ENCODE measurements at places on chromosomes 6 and 20.
A peak's percentile ranks its signal among the peaks of the same experiment; 100 is the strongest.

DNA sequence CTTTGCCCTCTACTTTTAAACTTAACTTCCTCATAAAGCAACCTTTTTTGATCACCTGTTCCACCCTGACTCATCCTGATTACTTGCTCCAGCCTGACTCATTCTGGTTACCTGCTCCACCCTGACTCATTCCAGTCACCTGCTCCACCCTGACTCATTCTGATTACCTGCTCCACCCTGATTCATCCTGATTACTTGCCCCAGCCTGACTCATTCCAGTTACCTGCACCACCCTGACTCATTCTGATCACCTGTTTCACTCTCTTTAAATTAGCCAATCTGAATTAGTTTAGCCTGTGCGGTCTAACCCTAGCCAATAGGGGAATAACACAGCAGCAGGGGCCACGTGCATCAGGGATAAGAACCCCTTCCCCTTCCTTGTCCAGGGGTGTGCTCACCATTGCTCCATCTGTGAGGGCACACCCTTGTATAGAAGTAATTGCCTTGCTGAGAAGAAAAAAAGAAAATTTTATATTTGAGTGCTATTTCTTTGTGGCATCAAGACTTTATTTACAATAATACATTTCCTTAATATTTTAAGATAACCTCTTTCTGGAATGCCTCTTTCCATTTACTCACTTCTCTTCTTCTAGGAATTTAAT is 17.9 kb downstream of the HLA-G start:
- H3K36me3 ChIP-seq: no peaks in the 10 kb centered on the region
- H3K4me3 ChIP-seq: no peak overlapping the region
- H3K4me1 ChIP-seq: peaks cover 15% of the 10 kb centered on the region
- H3K27ac ChIP-seq: no peak overlapping the region
- DNase-seq: no peak
- peaks cover 7% of the 10 kb centered on the region for H3K27me3 ChIP-seq

GRCh38 chr6:24249926-24250325 is 107.9 kb downstream of the DCDC2 start:
- no peaks in the 10 kb centered on the region for H3K4me1 ChIP-seq
- H3K27ac ChIP-seq: no peak overlapping the region
- no peak overlapping the region for H3K4me3 ChIP-seq

DNA sequence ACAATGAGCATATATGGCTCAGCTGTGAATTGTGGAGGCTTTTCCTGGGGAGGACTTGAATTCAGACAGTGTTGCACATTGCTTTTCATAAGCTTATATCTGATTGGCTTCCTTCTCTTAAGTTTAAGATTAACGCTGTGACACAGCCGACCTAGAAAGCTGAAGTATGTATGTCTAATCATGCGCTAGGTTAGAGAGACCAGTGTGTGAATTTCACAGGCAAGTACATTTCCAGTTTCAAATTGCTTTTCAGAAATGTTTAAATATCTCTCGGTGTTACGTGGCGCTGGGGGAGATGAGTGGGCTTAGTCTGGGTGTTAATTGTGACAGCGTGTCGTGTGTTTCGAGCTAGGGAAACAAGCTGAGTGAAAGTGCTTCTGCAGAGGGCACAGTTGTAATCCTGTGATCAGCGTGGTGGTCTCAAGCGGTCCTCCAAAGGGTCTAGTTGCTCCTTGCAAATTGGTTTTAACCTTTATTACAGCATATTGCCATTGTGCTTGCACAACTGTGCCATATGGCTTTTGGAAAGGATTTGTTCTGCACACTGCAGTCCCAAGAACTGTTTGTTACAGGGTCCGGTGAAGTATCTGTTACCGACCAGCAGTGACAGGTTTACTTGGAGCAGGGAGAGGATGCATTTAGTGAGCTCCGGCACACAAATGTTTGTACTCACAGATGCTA is 166.6 kb downstream of the SASH1 start:
- no peaks in the 10 kb centered on the region for H3K36me3 ChIP-seq
- H3K27ac ChIP-seq: no peak overlapping the region
- no peaks in the 10 kb centered on the region for H3K27me3 ChIP-seq
- no peak overlapping the region for H3K4me3 ChIP-seq
- no peaks in the 10 kb centered on the region for H3K4me1 ChIP-seq

DNA sequence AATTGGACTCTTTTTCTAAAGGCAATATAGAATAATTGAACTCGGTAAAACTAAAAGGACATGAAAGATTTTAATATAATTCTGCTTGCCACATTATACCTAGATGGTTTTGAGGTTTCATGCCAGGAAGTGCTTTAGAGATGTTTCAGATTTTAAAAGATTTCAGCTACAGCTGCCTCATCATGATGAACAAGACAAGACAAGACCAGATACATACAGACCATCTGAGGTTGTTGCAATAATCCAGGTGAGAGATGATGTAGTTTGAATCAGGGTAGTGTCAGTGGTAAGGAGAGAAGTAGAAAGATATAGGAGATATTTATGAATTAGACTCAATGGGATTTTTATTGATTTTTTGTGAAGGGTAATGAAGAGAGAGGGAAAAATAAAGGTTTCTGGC is 374.3 kb upstream of the HSF2 start:
- no peak overlapping the region for H3K27ac ChIP-seq
- no peaks in the 10 kb centered on the region for H3K36me3 ChIP-seq
- no peaks in the 10 kb centered on the region for H3K4me1 ChIP-seq
- H3K27me3 ChIP-seq: no peaks in the 10 kb centered on the region
- no peak for DNase-seq
- no peak overlapping the region for H3K4me3 ChIP-seq

DNA sequence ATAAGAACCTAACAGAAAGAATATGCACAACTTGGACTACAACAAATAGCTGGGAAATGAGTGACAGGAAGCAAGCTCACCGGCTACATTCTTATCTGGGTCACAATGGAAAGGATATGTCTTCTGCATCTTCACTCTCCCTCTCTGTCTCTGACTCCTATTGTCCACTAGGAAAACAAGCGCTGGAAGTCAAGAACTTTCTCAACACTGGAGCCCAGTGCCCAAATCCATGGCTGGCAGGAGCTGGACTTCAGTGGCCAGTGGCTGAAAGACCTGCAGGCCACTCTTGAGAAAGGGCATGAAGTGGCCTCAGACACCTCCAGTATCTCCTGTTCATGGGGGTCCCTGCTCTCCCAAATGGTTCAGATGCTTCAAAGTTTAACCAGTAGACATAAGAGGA is 62.0 kb downstream of the FAM50B start:
- H3K27ac ChIP-seq: no peak overlapping the region
- no peak overlapping the region for H3K4me3 ChIP-seq
- peaks cover 24% of the 10 kb centered on the region for H3K4me1 ChIP-seq
- H3K27me3 ChIP-seq: peaks cover 23% of the 10 kb centered on the region
- no peak for DNase-seq

DNA sequence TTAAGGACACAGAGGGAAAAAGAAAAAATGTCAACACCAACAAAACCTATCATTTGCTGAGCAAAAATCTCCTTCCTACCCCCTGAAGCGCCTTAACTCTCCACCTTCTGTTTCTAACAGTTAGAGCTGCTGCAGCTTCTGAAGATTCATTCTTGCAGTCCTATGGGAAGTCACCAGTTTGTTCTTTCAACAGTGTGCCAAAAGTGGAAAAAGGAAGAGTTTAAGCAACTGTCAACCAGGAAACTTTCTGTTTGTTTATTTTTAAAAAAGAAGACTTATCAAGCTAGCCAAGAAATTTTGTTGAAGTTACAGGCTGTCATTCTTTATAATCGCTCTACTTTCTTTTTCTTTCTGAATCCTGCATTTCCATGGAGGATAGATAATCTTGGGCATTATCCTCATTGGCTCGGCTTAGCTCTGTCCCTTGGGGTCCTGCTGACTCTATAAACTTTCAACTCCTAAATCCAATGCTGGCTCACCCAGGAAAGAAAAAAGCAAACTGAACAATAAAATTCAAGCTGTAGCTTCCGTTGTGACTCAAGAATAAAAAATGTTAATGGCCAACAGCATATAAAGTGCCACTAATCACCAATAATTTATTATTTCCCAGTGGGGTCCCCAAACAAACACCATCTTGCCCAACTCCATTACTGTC is 172.8 kb upstream of the CITED2 start:
- H3K36me3 ChIP-seq: no peaks in the 10 kb centered on the region
- H3K4me3 ChIP-seq: no peak overlapping the region
- DNase-seq: no peak
- H3K4me1 ChIP-seq: no peaks in the 10 kb centered on the region

DNA sequence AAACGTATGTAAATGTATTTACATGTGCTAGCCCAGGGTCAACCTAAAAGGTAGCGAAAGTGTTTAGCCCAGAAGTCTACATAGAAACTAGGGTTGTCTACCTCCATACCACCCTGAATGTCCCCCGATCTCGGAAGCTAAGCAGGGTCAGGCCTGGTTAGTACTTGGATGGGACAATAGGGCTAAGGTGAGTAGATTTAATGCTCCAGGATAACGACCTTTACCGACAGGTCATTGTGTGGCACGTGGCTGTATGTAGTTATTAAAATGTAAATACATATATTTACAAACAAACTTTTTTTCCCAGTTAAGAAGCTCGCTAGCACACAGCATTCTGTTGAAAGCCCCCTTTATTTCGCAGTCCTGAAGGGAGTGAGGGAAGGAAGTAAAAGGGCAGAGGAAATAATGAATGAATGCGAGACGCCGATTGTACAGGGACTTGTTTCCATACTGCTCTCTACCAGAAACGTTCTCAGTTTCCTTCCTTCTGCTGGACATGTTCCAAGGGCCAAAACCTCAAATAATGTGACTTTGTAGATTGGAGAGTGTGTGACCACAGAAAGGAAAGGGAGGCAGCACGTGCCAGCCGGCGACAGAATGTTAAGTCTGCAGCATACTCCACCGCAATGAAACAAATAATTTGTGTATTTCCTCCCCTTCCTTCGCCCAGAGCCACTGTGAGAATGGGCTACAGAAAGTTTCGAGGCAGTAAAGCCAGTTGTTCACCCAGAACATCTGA is 612 bp downstream of the ADAT2 start:
- H3K4me3 ChIP-seq: peak overlapping the region; percentile 94
- H3K27ac ChIP-seq: peak overlapping the region; percentile 55
- peak; percentile 39 for DNase-seq
- H3K36me3 ChIP-seq: no peaks in the 10 kb centered on the region
- no peaks in the 10 kb centered on the region for H3K27me3 ChIP-seq
- H3K4me1 ChIP-seq: peaks cover 12% of the 10 kb centered on the region

- no peaks in the 10 kb centered on the region for H3K27me3 ChIP-seq
- H3K4me1 ChIP-seq: no peaks in the 10 kb centered on the region
- H3K27ac ChIP-seq: no peak overlapping the region
- no peak for DNase-seq
- H3K36me3 ChIP-seq: no peaks in the 10 kb centered on the region
Measured at GRCh38 chr6:114142258-114142657, 171.3 kb upstream of the HDAC2 start.

DNA sequence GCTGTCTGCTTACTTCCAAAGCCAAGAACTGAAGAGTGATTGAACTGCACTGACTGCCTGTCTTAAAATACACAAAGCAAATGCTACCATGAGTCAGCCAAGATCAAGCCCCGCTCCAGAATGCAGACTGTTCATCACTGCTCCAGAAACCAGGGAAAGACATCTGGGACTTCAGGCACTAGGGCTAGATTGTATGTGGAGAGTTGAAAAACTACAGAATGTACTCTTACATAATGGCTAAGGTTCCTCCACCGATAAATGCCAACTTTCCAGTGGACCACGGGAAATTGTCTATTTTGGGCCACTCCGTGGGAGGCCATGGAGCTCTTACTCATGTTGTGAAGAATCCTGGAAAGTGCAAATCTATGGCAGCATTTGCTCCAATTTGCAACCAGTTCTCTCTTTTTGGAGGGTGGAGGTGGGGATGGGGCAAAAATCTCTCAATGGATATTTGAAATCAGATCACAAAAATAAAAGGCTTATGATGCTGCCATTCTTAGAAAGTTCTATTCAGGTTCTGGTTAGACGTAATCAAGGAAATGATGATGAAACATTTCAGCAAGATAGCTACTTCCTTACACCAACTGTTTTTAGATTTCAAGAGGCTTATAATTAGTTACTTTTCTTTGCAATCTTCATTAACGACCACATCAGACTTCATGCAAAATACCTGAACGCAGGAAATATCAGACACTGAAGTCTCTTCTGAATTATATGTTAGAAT is 11.8 kb upstream of the CAP2 start:
- no peaks in the 10 kb centered on the region for H3K4me1 ChIP-seq
- no peak overlapping the region for H3K4me3 ChIP-seq
- H3K36me3 ChIP-seq: no peaks in the 10 kb centered on the region

- no peaks in the 10 kb centered on the region for H3K36me3 ChIP-seq
- H3K27me3 ChIP-seq: no peaks in the 10 kb centered on the region
- no peak overlapping the region for H3K27ac ChIP-seq
- DNase-seq: no peak
- H3K4me1 ChIP-seq: no peaks in the 10 kb centered on the region
- H3K4me3 ChIP-seq: no peak overlapping the region
Measured at GRCh38 chr20:15705975-15706374, 867.3 kb downstream of the KIF16B start.

- DNase-seq: no peak
- H3K36me3 ChIP-seq: no peaks in the 10 kb centered on the region
- H3K4me3 ChIP-seq: no peak overlapping the region
- H3K27me3 ChIP-seq: no peaks in the 10 kb centered on the region
- no peak overlapping the region for H3K27ac ChIP-seq
Measured at GRCh38 chr6:100962466-100962865, 81.3 kb upstream of the ASCC3 start.

GRCh38 chr6:34531580-34532201 is 24.4 kb downstream of the SPDEF start:
- H3K27ac ChIP-seq: no peak overlapping the region
- H3K27me3 ChIP-seq: no peaks in the 10 kb centered on the region
- no peak overlapping the region for H3K4me3 ChIP-seq
- no peaks in the 10 kb centered on the region for H3K4me1 ChIP-seq
- no peak for DNase-seq

- no peak overlapping the region for H3K4me3 ChIP-seq
- no peaks in the 10 kb centered on the region for H3K4me1 ChIP-seq
- DNase-seq: no peak
- H3K36me3 ChIP-seq: peaks cover 6% of the 10 kb centered on the region
Measured at GRCh38 chr20:58432186-58432954, 43.3 kb downstream of the VAPB start.

- H3K4me1 ChIP-seq: no peaks in the 10 kb centered on the region
- no peaks in the 10 kb centered on the region for H3K27me3 ChIP-seq
- no peak overlapping the region for H3K27ac ChIP-seq
- no peak overlapping the region for H3K4me3 ChIP-seq
- DNase-seq: no peak
Measured at GRCh38 chr6:31948753-31949413, 3.0 kb downstream of the CFB start.
